Activated CD4-positive, alpha-beta T cell treated with anti-CD3 and anti-CD28 coated beads, Interleukin-2, amount 10 ng/mL, durations not matched to agents 24 days and 14 days (primary cell): ENCODE measurements at places on chromosomes 1 and 21. TPM values are rescaled to one million over a fixed set of nuclear protein-coding genes. Genes with fewer than 3 reads are reported as not detected.
A peak's percentile ranks its signal among the peaks of the same experiment; 100 is the strongest.

The RGS4 gene
- not detected in 2 replicates for total RNA-seq

The TNN gene
- not detected in 2 replicates for total RNA-seq

DNA sequence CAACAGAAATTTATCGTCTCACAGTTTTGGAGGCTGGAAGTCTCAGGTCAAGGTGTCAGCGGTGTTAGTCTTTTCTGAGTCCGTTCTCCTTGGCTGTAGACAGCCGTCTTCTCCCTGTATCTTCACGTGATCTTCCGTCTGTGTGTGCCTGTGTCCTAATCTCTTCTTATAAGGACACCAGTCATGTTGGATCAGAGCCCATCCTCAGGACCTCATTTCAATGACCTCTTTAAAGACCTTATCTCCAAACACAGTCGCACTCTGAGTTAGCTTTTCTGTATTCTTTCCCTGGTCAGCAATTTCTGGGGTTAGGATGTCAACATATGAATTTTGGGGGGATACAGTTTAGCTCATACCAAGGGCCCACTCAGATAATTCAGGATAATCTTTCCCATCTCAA is 247.7 kb downstream of the PRDM2 start:
- no peak for DNase-seq

GRCh38 chr21:39441502-39442475 is 3.8 kb downstream of the LCA5L start:
- peak; percentile 79 for DNase-seq

The PRAMEF4 gene
- total RNA-seq: not detected in 2 replicates

DNA sequence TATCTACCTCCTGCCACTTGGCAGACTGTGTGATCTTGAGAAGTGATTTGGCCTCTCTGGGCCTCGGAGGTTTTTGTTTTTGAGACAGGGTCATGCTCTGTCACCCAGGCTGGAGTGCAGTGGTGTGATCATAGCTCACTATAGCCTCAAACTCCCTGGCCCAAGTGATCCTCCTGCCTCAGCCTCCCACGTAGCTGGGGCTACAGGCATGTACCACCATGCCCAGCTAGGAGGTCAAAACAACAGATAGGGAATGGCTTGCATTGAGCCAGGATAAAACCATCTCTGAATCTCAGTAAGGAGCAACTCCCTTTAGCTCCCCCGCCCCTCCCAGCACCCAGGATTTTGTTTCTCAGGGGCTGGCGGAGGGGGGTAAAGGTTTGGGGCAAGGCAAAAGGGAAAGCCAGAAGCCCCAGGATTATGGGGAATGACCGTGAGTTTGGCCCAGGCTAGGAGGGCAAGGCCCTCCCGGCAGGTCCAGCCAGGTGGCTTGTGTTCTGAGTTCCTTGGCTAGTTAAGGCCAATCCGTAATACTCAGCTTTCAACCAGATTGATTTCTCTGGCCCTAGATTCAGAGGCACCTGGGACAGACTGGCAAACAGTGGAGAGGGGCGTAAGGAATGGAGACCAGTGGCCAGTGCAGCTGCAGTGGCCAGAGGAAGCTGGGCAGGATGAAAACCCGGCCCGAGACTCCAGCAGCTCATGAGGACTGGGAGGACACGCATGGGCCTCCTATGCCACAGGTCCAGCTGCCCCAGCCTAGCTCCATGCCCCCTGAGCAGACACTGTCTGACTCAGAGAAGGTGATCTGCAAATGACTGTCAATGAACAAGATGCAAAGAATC is 130.1 kb downstream of the DMRTB1 start:
- no peak for DNase-seq

- no peak for DNase-seq
Measured at GRCh38 chr1:213394837-213395236, 343.8 kb downstream of the RPS6KC1 start.

GRCh38 chr1:80217377-80217986 is 1211.0 kb upstream of the ADGRL4 start:
- DNase-seq: no peak

The AK5 gene
- 0.05 and 0.17 TPM in 2 replicates for total RNA-seq

DNA sequence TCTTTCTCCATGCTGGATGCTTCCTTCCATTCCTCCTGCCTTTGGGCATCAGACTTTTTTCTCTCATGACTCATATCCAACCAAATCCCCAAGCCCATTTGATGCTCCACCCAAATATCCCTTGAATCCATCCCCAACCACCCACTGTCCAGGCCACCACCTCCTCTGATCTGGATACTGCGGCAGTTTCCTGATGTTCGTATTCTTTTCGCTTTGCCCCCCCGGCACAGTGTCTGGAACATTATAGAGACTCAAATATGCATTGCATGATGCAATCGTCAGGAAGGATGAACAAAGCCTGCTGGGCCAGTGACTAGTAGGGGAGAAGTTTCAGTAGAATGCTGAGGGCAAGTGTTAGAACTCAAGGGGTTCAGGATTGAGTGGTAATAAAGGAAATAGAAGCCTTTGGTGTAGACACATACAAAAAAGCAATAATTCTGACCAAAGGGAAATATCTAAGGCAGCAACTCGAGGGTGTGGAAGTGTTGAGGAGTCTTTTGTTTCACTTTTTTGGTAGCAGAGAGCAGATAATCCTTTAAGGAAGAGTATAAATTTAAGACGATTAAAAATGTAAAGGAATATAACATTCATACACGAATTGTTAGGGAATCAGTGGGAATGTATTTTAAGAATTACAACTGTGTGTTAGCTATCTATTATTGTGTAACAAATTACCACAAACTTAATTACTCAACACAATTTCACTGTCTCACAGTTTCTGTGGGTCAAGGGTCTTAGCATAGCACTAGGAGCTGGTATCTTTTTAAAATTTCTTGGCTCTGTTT is 7.5 kb downstream of the S100A11 start:
- peak; percentile 56 for DNase-seq

DNA sequence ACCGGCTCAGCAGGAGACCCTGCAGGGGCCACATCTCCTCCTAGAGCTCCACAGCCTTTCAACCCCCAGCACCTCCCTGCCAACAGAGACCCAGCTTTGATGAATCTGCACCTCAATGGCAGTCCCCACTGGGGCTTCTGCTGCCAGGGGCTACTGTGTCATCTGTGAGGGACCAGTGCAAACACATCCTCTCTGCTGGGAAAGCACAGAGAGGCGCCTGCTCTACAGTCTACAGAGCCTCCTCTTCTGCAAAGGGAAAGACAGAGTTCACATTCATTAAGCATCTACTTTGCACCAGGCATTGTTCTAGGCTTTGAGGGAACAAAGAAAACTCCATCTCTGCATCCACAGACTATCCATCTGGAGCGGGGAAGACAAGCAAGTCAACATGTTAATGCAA is 125.8 kb downstream of the CAPN8 start:
- no peak for DNase-seq

The ADAM30 gene
- total RNA-seq: not detected in 2 replicates

The HSD3B1 gene
- not detected in 2 replicates for total RNA-seq

GRCh38 chr1:226526801-226527595 is 21.6 kb upstream of the STUM start:
- no peak for DNase-seq

DNA sequence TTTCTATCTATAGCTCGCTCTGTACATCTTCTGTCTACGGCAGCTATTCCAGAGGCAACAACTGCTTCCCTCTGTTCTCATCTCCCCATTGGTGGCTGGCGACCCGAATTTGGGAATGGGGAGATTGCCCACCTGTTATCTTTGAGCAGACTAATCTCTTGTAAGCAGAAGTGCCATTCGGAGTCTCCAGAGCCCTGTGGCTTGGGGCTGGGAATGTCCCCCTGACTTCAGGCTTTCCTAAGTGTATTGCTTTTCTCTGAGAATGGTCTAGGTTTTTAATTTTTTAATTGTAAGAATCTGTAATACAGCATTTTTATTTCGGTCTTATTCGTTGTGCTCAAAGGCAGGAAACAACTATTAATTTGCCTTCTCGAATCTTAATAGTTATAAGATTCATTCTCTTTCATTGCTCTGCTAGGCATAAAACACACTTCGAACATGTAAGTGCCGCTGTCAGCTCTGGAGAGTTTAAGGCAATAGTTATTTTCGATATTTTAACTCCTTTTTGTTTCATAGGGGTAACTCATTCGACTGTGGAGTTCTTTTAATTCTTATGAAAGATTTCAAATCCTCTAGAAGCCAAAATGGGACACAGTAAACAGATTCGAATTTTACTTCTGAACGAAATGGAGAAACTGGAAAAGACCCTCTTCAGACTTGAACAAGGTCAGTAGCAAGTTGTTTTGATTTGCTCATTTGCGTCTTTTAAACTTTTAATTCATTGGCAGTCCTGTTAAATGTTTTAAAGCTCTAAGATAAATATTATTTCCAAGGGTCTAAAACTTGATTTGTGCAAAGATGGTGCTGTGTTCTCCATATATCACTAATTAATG is 514 bp downstream of the AGL start:
- DNase-seq: no peak

DNA sequence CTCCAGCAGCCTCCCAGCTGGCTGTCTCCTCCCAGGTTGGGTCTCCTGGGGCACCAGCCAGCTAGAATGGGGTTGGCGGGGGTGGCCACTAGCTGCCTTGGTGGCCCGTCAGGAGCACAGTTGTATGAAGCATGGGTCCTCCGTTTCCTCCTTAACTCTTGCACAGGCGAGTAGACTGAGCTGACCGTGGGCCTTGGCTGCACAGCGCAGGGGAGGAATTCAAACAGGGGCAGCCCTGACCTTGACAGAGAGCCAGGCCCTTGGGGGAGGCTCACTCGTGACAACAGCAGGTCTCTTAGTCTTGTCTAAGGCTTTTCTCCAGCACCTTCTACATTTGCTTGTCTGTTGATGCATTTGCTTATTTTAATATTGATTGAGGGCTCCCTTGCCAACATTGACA is 114.1 kb downstream of the PRDM2 start:
- no peak for DNase-seq

The COL24A1 gene
- total RNA-seq: 0.02 TPM in 1 of 2 replicates, not detected in the other

- peak; percentile 68 for DNase-seq
Measured at GRCh38 chr1:58884706-58885661, 101.1 kb upstream of the JUN start.

DNA sequence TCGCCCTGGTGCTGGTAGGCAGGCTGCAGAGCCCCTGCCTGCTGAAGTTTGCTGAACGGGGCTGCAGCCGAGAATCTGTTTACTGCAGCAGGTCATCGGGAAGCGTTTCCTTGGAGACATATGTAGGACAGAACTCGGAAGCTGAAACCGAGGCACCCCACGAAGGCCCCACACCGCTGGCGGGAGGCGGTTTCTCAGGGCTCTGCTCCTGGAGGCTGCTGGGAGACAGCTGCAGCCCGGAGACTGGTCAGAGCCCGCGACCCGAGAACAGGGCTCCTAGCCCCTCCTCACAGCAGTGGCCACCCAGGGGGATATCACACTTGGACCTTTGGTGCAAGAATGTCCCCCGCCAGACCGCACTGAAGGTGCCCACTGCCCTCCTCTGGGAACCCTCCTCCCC is 12.7 kb upstream of the PLCH2 start:
- no peak for DNase-seq

The OPRD1 gene
- 0.09 TPM in 1 of 2 replicates, not detected in the other for total RNA-seq
